ENCODE measurements at places on chromosomes 16 and 17. TPM values are rescaled to one million over a fixed set of nuclear protein-coding genes. Genes with fewer than 3 reads are reported as not detected.

DNA sequence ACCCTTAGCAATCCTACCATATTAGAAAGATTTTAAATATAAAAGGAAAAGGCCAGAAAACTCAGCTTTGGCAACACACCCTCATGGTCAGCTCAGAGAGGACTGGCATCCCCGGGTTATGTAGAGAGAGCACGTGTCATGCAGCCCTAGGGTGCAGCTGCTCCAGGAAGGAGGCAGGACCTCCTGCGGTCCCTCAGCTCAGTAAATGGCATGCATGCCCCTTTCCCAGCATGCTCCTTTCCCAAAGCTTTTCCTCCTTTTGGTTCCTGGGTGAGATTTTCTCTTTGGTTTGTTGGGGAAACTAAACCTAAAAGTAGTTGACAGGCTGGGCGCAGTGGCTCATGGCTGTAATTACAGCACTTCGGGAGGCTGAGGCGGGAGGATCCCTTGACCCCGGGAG lies 3.9 kb downstream of the GAN start:
- DNase-seq, result no peak

DNA sequence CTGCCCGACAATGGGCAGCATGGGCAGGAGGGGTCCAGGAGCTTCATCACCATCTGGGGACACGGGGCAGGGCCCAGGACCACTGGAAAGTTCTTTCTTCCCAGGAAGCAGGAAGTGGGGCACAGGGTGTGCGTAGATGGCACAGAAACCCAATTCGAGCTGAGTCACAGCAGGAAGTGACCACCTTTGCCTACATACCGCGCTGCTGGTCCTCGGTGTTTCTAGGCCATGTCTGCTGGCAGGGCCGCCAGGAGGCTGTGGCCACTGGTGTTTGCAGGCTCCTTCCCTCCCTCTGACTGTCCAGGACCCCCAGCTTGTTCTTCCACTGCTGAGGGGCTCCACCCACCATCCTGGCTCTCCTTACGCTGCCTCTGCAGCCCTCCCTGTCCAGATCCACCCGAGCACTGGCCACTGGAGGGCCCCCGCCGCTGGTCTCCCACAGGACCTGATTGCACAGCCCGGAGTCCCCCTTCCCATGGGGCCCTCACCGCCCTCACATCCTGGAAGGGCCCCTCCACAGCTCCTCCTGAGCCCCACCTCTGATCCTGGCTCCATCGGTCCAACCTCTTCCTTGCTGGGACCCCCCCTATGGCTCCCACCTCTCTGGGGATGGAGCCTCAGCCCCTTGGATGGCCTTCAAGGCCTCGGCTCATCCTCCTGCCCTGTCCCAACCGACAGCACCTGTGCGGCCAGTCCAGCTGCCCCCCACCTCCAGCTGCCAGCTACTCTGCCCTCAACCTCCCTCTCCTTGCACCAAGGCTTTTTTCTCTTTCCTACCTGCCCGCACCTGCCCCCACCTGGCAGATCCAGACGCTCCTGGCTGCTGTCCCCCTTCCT lies 14.5 kb upstream of the RASD1 start:
- DNase-seq, result no peak

DNA sequence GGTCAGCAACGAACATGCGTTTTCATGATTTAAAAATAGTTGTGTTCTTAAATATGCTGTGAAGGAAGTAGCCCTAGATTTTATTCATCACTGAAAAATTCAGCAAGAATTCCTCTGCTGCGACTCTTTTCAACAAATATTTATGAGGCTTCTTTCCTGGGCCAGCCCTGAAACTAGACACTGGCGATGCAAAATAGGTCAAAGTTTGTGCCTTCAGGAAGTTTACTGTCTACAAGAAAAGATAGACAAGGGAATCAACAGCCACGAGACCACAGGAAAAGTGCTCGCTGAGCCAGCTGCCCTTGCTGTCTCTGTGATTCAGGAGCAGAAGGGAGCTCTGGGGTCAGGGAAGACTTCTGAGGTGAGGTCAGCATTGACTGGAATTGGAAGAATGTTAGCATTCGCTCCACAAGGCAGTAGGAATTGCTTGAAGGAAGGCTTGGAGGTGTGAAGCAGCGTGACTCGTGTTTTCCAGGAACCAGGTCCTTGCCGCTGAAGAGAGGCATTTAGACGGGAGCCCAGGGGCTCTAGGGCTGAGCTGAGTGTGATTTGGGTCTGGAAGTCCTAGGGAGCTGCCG lies 1.9 kb upstream of the RPL26 start:
- no peak for DNase-seq

DNA sequence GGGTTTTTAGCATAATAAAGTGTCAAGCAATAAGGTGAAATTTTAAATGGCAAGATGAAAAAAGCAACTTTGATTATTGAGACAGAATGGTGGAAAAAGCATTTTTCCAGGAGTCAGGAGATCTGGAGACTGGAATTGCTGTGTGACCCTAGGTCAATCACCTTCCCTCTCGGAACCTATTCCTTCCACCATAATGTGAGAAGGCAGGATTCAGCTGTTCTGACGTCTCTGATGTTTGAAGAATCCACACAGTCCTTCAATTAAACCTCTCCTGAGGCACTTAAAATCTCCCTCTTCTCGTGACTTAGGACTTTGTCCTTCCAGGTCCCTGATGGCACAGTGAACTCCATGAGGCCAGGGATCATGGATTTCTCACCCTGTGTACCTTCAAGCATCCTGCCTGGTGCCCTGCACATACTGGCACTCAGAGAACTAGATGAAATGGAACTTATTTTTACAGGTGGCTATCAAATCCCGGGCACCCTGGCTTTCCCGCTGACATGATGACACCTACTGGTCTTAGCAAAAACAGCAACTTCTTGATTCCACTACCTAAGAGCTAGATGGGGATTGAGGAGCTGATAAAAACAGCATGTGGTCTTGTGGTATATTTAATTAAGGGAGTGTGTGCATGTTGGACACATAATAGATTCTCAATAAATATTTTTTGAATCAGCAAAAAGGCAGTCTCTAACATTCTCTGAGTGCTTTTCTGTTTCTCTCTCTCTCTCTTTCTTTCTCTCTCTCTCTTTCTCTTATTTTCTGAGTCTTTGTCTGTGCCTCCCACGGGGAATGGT lies 2.3 kb upstream of the CCDC182 start:
- DNase-seq, result peak; percentile 54

GRCh38 chr16:3472878-3473595 lies 22.3 kb downstream of the C16orf90 start:
- DNase-seq, result no peak

DNA sequence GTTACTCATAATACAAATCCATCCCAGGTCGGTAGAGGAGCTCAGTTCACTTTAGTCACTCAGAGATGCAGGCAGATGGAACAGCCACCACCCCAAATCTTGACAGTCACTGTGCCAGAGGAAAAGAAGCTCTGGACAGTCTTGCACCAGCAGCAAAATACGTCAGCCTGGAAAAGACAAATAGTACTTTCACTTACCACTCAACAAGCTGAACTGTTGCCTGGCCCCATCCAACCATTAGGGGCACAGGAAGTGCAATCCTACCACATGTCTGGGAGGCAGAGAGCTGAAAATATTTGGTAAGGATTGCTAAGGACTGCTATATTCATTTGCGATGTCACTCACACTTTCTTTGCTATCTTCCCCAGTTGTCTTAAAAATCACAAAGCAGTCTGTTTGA lies 239.1 kb upstream of the TOX3 start:
- no peak for DNase-seq

DNA sequence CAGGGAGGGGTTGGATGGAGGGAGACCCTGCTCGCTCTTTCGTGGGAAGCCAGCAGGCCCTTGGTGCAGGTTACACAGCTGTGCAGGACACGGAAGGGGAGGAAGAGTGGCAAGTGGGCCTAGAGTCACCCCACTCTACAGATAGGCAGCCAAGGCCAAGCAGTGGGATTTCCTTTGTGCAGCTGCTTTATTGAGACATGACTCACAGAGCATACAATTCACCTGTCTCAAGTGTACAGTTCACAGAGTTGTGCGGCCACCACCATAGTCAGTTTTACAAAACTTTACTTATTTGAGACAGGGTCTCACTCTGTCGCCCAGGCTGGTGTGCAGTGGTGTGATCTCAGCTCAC lies 91.2 kb upstream of the CIBAR2 start:
- DNase-seq, result no peak

- no peak for DNase-seq
Observed at GRCh38 chr17:10428781-10429180, 7.0 kb upstream of the MYH8 start.

DNA sequence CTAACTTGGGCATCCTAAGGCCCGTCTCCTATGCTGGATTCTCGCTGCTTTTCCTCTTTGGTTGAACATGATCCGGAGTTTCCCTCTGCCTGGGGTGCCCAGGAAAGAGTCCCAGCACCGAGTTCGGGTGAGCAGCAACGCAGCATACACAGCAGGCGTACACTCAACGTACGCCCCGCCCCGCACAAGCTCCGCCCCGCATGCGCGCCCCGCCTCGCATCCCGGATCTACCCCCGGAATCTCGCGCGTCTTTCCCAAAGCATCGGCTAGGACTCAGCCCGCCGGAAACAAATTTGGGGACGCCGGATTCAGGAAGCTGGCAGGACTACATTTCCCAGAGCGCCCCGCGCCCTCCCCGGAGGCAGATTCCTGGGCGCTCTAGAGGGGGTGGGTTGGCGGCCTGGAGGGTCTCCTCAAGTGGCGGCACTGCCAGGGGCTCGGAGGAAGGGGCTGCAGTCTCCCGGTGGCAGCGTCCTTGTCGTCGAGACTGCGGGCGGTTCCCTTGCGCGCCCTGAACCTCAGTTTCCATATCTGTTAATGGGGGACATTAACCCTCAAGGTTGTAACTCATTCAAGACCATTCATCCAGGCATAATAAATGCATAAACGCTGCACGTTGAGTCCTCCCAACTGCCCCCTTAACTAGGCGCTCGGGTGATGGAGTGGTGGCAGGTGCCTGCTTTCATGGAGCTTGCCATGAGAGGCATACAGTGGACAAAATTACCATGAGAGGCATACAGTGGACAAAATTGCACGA lies 1.8 kb upstream of the ZNF500 start:
- peak; percentile 93 for DNase-seq

- no peak for DNase-seq
Observed at GRCh38 chr17:62052765-62053338, 12.2 kb downstream of the MED13 start.

DNA sequence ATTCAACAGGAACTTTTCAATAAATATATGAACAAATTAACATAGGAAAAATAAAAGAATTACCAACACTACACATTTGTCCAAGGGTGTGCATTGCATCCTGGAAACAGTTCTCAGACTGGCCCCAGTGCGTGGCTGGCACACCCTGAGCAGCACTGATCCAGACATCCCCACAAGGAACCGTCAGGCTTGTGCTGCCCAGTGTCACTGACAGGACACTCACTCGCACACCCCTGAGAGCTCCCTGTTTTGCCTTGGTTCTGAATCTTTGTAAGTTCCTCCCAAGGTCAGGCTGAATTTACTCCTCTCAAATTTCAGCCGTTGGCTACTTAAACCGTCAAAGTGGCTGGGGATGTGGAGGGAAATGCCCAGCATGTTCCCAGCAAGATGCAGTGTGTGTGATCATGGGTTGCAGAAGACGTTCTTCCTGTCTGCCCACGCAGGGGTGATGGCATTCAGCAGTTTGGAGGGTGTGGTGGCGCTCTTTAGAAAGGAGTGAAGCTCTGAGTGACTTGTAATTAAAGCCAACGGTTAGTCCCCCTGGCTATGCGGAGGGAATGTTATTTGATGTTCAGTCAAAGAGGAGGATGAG lies 1.7 kb downstream of the MT2A start:
- DNase-seq, result peak; percentile 35

- DNase-seq, result no peak
Observed at GRCh38 chr16:29126057-29126494, 141.2 kb downstream of the LAT start.

DNA sequence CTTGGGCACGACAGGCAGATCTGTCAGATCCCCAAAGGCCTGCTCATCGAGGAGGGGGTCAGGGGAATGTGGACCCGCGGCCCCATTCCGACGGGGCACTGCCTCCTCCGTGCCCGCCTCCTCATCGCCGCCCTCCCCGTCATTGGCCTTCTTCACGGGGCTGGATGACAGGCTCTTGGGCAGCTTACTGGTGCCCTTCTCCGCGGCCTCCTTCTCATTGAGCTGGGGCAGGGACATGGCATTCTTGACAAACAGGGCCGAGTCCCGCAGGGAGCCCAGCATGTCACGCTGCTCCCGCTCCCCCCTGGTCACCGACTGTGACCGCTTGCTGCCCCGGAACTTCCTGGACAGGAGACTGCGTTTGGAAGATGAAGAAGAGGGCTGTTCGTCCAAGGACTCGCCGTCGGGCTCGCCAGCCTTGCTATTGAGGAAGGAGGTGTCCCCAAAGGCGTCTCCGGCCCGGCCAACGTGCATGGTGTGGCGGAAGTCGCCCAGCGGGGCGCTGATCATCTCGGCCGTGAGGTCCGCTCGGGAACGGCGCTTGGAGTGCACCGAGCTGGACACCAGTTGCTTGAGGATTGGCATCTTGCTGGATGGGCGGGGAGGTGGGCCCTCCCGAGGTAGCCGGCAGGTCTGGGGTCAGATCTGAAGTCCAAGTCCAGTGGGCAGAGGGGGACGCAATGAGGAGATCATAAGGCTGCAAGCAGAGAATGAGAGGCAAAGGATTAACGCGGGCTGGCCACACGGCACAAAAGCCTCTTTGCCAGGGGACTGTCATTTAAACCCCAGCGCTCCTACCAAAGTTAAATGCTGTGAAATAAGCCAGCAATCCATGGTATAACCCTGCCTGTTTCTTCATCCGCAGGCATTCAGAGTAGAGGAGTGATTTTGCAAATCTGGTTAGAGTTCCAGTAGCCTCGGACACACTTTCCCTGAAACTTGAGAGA lies 24.5 kb upstream of the CPSF4L start:
- no peak for DNase-seq

DNA sequence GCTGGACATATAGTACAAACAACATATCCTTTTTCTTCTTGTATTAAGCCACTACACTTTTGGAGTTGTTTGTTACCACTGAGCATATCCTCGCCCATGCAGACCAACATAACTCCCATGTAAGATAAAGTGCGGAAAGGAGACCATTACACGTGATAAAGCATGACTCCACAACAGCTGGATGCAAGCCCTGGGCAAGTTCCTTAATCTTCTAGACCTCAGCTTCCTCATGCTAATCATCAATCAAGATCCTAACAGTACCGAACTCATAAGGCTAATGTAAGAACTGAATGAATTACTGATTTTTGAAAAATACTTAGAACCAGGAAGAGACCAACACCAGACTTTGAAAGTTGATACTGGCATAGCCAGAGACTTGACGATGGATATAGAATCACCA lies 47.0 kb upstream of the GSG1L start:
- DNase-seq, result no peak

The ZNF830 gene
- 4.7 TPM for polyA plus RNA-seq

The IRF8 gene
- not detected for polyA plus RNA-seq

The RPAIN gene
- 42.1 TPM for polyA plus RNA-seq

The C17orf113 gene
- polyA plus RNA-seq, result 0.87 TPM

Data from HepG2 (cell line).